Fibroblast of mammary gland (primary cell): ENCODE measurements at places on chromosomes 3 and 15.

DNA sequence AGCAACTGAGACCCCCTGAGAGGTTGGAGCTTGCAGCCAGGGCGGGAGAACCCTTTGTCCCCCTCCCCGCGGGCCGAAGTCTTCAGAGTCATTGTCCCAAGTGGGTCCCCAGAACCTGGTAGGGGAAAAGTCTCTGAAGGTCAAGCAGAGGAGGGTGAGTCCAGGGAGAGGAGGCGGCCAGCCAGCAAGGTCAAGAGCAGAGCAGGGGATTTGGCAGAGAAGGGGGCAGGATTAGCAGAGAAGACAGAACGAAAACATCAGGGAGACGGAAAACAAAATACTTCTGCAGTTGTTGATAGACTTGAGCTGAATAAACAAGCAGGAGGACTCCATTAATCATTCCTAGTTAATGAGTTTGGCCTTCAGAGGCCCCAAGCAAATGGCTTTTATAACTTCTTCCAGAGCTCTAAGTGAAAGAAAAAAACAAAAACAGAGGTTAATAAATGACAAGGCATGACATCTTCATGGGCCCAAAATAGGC lies 66.7 kb downstream of the GRIP2 start:
- no peak for DNase-seq

DNA sequence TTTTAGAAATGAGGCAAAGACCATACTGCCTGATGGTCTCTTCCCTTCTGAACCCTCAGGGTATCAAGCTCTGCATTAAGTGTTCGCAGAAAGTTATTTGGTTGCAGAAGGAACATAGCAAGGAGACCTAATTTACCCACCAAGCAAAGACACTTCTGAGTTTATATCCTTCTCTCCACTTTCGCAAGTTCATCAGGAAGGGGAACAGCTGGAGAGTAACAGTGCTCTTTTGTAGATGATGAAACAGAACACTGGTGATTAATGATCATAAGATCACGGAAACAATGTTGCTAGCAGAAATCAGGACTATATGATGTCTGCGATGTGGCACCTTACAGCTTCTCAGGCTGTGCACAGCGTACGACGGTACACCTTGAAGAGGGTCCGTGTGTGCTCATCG lies 62.1 kb downstream of the NCEH1 start:
- DNase-seq, result peak; percentile 64

- DNase-seq, result no peak
Measured at GRCh38 chr3:87979527-87979926, 79.3 kb downstream of the CGGBP1 start.

- DNase-seq, result no peak
Measured at GRCh38 chr3:32106929-32107362, 526 bp downstream of the GPD1L start.

DNA sequence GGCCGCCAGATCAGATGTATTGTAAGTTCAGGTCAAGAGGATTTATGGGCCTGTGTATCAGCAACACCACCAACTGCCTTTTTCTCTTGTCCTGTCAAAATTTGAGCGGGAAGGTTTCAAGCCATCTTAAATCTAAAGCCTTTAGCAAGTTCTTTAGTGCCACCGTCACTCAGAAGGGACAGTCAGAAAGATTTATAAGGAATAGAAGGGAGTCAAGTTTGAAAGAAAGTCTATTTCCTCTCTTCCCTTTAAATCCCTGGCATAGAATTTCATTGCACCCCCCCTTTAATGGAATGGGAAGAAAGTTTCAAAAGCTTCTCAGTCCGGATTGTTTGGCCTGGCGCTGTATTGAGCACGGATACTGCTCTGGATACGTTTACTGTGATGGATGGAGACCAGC lies 359.4 kb downstream of the FEZF2 start:
- no peak for DNase-seq

DNA sequence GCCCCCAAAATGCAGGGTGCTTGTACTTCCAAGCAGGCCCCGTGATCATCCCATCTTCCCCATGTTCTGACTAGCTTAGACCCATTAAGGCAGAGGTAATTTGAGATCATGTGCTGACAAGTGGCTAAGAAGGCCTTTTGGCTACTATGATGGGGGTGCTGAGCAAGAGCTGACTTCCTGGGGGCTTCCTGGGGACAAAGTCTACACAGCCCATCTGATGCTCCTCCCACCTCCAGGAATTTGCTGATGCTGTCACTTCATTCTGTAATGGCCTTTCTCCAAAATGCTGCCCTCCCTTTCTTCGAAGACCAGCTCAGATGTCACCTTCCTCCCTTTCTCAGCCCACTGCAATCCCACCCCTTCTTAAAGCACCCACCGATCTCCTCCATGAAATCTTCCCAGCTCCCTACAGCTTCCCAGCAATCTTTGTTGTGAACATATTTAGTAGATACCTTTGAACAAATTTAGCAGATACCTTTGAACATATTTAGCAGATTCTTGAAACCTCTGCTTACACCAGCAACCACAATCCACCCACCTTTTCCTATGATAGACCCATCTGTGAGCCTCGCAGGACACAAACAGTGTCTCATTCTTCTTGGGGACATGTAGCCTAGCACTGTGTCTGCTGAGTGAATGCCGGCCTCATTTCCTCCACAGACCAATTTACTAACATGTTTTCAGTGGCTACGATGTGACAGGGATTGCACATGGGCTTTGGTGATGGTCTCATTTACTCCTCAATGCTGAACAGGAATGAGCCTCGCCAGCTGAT lies 223.3 kb downstream of the EPHB1 start:
- DNase-seq, result no peak

GRCh38 chr3:130457671-130458070 lies 59.3 kb upstream of the COL6A6 start:
- no peak for DNase-seq

GRCh38 chr3:24498391-24498790 lies 3.7 kb upstream of the THRB start:
- no peak for DNase-seq

DNA sequence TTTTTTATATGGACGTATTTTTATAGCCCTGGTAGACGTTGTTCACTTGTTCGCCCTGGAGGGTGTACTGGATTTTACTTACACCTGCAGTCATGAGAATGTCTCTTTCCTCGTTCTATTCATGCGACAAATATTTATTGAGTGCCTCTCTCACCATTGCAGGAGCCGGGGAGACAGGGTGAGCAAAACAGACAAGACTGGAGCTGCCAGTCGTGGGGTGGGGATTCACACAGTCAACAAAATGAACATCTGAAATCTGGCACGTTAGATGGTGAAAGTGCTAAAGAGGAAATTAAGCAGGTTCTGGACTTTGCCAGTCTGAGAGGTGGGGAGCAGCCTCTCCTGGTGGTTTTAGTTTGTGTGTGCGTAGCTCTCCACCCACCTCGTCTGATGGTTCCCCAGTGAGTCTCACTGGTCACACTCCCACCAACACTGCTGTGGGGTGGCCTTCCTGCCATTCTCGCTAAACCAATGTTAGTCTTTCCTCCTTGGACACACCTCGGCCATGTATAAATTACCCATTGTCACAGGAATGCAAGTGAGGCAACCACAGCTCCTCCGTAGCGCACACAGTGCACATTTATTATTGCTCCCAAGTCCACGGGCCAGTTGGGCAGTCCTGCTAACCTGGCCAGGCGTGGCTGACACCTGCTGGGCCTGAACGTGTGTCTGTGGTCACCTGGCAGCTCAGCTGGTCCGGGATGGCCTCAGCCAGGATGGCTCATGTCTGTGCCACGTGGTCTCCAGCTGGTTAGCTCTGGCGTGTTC lies 31.5 kb downstream of the FBLN2 start:
- no peak for DNase-seq

DNA sequence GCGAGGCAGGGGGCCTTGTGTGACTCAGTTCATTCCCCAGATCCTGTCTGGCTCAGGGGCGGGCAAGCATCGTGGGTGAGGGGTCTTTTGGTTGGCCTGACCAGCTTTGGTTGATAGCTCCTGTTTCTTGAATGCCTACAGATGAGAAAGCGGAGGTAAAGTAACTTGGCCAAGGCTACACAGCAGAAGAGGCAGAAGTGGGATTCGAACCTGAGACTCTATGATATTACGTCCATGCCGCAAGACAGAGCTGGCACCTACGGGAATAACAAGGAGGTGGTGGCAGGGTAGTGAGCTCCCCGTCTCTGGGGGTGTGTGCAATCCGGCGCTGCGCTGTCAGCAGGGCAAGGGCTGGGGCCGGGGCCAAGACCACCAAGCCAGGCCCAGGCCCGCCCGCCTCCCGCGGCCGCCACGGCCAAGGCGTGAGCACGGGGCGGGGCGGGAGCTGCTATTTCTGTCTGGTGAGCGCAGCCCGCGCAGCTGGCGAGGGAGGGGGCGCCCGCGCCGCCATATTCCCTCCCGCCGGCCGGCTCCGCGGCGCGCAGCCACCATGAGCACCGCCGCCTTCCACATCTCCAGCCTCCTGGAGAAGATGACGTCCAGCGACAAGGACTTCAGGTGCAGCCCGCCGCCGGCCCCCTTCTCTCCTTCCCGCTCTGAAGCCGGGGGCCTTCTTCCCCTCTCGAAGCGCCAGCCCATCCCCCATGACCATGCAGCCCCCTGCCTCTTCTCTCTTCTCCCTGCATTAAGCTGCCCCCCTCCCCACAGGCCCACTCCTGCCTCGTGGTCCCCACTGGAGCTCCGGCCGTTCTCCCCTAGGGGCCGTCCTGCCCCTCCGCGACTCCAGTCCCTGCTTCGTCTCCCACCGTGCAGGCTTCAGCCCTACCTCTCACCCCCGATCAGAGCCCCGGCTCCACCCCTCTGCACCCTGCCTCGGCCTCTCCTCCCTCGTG lies at the start of gene CAND2:
Gene CAND2, plus strand, starts transcription at position 510 of the 953 bp plus-strand sequence. Its CDS starts 41 bp downstream, at position 551.
- DNase-seq, result peak; percentile 36

GRCh38 chr3:66181764-66182163 lies 39.0 kb upstream of the SLC25A26 start:
- no peak for DNase-seq

- peak; percentile 86 for DNase-seq
Measured at GRCh38 chr3:124811436-124811835, 75.7 kb downstream of the ITGB5 start.

DNA sequence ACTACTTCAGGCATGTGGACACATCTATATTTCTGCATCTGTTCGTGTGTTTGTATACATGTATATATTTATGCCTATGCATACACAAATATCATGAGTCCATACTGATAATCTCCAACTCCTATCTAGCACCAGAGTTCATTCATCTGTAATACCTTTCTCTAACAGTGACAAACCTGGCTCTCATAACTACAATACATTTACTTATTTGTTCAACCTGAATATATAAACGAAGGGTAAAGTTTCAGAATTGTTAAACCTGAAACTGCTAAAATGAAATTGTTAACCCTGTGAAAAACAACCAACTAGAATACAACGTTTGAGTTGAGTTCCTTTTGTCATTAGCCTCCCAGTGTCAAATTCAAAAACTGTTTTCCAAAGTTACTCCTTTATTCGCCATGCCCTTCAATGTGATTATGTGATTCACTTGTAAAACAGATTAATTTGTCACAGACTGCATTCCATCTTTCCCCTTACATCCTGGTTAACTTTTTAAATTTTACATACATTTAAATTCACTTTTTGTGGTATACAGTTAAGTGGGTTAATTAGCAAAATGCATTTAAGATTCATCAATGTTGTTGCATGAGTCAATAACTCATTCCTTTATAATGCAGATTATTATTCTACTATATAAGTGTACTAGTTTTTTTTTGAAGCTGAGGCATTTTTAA lies 58.5 kb downstream of the PIK3R4 start:
- no peak for DNase-seq

DNA sequence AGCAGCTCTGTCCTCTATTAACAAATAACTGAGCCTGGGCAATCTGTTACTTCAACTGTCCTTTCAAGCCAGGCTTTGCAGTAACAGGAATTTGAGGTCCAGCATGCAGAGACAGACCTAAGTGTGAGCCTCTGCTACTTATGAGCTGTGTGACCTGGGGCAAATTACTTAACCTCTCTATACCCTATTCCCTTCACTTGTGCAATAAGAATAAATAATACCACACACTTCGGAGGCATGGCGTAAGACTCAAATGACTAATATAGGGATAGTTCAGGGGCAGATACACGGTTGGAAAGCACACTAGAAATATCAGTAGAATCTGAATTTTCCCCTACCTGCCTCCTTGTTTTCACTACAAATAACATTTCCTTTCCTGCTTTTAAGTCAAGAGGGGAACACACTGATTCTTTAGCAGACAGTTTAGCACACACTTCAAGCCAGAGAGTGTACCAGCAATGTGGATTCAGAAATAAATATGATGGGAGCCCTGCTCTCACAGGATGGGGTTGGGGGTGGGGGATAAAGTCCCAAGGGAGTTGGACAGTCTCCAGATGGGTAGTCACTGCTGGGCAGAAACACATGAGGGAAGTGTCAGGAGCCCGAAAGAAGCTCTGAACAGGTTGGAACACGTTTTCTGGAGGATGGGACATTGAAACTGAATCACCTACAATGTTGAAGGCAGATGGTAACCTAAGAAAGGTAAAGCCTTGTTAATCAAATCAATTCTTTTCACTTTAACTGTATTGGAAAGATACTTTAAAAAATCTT lies 61.8 kb upstream of the RBP1 start:
- DNase-seq, result peak; percentile 21

GRCh38 chr15:36359286-36359685 lies 220.1 kb upstream of the CDIN1 start:
- no peak for DNase-seq

DNA sequence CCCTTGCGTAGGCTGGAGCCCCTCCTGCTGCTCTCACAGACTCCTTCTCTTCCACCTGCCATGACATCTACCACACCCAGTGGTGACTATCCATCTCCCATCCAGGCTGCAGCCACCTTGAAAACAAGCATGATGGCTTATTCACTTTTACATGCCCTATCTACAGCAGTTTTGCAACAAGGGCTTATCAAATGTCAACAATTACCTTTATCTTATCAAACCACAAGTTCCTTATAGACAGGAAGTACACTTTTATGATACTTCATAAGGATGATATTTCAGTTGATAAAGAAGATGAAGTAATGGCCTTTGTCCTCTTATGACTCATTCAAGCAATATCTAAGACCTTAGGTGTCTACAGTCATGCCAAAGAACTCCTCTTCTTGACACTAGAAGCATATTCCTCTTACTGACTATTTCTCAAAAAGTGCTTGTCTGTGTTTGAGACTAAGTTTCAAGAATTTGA lies 125.3 kb upstream of the SPRED1 start:
- no peak for DNase-seq

GRCh38 chr3:107432646-107433045 lies 55.4 kb downstream of the CCDC54 start:
- DNase-seq, result no peak

- DNase-seq, result peak; percentile 65
Measured at GRCh38 chr15:50940506-50940905, 32.0 kb downstream of the AP4E1 start.

- DNase-seq, result no peak
Measured at GRCh38 chr15:95957861-95958260, 372.6 kb upstream of the NR2F2 start.

- no peak for DNase-seq
Measured at GRCh38 chr3:101857301-101857741, 8.0 kb downstream of the NFKBIZ start.

GRCh38 chr3:124657138-124657537 lies 73.1 kb upstream of the UMPS start:
- no peak for DNase-seq

GRCh38 chr3:14802381-14802731 lies 16.4 kb upstream of the FGD5 start:
- DNase-seq, result no peak

- DNase-seq, result no peak
Measured at GRCh38 chr15:75352186-75353080, 5.6 kb downstream of the NEIL1 start.

- DNase-seq, result peak; percentile 79
Measured at GRCh38 chr3:171646357-171647133, 163.7 kb downstream of the PLD1 start.

- peak; percentile 61 for DNase-seq
Measured at GRCh38 chr15:90412356-90413194, 24.5 kb downstream of the IQGAP1 start.
